CD4-positive, alpha-beta T cell (primary cell): ENCODE measurements at places on chromosomes 3 and 15.

DNA sequence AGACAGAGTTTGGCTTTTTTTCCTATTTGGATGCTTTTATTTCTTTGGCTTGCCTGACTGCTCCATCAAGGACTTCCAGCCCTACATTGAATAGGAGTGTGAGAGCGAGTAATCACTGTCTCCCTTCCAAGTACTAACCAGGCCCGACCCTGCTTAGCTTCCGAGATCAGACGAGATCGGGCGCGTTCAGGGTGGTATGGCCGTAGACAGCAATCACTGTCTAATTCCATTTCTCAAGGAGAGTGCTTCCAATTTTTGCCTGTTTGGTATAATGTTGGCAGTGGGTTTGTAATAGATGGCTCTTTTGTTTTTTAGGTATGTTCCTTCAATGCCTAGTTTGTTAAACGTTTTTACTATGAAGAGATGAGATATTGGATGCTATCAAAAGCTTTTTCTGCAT, 125.0 kb upstream of the PEX5L start:
- no peak for DNase-seq

GRCh38 chr3:127706312-127706711, 33.6 kb downstream of the ABTB1 start:
- DNase-seq = no peak

DNA sequence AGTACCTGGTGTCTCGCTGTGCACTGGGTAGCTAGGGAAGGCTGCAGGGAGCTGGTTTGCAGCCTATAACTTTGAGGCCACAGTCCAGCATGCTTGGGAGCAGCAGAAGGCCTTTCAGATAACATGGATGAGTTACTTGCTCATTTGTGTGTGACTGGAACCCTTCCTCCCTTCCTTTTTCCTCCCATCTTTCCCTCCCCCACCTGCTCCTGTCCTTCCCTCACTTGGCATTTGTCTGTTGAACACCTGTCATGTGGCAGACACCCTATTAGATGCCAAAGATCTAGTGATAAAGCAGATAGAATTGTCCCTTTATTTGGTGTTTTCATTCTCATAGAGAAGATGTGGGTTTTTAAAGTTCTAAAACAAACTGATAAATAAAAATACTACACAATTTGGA, 71.6 kb downstream of the LRTM1 start:
- DNase-seq = no peak

DNA sequence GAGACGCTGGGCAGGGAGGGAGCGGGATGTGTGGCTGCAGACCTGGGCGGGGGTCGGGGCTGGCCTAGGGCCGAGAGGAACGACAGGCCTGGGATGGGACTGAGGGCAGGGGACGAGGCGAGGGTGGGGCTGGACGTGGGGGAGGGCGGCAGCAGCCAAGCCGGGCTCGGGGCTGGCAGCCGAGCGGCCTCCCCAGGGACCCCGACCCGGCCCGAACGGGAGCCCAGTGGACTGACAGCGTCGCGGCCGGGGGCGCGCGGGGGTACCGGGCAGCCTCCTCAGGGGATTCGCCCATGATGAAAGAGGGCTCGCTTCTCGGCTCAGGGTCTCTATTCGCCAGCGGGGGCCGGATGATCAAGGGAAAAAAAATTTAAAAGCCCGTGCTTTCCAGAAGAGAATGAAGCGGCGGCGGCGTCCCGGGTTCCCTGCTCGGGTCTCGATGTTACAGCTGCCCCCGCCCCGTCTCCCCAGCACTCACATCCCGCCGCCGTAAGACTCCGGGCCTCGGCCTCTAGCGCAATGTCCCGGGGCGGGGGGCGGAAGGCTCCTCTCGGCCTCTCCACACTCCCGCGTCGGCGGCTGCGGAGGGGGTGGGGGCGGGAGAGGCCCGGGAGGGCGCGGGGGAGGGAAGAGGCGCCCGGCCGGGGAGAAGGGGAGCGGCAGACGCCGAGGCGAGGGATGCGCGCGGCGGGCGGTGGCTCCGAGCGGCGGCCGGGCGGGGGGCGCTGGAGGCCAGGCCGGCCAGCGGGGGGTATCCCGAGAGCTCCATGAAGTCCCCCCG, 4.3 kb downstream of the PTH1R start:
- peak; percentile 5 for DNase-seq

GRCh38 chr3:179837374-179837773, 184.5 kb downstream of the USP13 start:
- no peak for DNase-seq

DNA sequence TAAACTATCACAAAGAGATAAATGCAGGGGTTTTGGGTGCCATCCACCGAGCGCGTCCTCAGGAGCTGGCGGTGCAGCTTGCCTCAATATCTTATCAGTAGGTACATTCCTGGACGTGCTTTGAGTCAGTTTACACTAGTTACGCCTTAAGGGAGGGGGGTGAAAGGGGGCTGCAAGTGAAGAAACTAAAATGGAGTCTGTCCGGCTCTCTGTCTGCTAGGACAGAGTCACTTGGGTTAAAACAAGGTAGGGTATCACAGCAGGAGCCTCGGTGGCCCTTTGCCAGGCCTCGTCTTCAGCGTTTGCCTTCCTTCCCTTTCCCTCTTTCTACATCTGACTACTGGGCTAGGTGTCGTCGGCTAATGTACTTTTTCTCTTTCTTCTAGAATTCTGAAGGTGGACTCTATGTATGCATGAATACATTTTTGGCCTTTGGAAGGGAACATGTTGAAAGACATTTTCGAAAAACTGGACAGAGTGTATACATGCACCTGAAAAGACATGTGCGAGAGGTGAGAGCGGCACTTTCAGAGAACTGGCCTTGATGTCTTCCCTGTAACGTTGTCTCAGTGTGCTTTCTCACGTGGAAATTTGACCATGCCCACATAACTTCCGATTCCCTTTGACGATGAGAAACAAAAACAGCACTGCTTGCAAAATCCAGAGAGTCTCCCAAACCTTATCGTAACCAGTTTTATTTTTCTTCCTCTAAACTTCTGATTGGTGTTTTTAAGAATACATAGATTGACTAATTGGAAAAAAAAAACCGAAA, 28.8 kb downstream of the USP13 start:
- DNase-seq = no peak

DNA sequence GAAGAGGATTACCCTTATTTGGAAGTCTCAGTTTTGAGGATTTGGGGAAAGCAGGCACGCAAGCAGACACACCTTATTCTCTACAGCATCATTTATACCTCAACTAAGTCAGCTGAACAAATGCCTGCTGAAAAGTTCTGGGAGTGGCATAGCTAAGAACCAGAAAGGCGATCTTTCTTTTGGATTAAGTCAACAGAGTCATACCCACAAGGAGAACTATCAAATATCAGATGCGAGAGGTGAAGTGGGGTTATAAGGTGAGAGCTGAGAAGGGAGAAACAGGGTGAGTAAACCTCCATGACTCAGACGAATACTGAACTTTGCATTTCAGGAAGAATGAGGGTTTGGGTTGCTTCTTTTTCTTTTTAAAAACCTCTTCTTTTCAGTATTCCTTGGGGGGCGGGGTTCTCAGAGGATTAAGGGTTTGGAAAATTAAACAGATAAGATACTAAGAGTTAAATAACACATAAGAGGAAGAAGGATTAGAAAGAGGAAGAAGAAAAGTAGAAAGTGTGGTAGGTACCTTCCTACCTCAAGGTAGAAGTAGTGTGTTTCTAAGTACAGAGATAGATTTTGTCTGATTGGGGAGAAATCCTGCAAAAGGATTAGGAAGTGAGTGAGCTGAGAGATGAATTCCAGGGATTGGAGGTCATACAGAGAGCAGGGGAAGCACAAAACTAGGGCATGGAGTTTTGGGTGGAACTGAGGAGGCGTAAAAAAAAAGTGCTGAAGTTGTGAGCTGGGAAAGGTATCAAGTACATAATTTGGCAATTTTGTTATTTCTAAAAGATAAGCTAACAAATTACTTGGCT, 41.3 kb upstream of the ICE2 start:
- peak; percentile 34 for DNase-seq

DNA sequence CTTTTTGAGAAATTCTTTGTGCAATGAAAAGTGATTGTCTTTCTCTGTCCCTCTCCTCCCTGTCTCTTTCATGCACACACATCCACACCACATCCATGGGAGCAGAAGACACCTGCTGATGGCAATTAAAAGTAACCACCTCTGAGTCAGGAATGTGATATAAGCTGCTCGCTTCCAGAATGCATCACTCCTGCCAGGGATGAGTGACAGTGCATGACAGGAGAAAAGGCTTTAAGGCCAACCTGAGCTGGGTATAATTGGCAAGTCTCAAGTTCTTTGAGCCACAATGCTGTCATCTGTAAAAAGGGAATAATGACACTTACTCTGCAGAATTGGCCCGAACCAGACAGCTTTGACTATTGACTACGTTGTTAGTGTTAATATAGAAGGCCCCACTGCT, 59.6 kb downstream of the UBP1 start:
- DNase-seq = no peak

GRCh38 chr3:141108039-141108438, 56.9 kb downstream of the SPSB4 start:
- no peak for DNase-seq

DNA sequence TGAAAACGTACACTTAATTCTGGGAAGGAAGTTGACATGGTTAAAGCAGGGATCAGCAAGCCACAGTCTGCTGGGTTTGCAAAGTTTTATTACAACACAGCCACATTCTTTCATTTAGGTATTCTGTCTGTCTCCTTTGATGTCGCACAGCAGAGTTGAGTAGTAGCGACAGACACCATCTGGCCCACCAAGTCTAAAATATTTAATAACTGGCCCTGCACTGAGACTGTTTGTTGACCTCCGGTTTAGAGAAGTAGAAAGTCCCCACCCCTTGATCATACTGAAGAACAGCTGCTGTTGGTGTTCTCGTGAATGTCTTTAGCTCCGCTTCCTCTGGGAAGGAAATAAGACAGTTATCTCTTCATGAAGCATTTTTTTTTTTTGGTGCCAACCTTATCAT, 66.2 kb downstream of the MCTP2 start:
- DNase-seq = peak; percentile 5

DNA sequence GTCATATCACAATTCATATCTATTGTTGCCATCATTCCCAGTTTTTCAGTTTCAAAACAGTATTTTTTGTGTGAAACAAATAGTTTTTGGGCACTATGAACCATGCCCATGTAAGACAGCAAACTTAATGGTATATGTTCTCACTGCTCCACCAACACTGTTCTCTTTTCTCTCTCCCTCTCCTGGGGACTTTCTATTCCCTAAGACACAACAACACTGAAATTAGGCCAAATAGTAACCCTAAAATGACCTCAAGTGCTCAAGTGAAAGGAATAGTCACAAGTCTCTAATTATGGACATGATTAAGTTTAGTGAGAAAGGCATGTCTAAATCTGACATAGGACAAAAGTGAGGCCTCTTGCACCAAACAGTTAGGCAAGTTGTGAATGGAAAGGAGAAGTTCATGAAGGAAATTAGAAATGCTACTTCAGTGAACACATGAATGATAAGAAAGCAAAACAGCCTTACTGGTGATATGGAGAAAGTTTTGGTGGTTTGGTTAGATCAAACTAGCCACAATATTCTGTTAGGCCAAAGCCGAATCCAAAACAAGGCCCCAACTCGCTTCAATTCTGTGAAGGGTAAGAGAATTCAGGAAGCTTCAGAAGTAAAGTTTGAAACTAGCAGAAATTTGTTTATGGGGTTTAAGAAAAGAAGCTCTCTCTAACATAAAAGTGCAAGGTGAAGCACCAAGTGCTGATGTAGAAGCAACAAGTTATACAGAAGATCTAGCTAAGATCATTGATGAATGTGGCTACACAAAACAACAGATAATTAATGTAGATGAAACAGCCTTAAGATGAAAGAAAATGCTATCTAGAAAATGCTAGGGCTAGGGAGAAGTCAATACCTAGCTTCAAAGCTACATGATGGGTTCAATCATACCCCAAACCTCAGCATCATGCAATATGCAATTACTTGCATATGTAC, 104.2 kb downstream of the CBLB start:
- DNase-seq = no peak

DNA sequence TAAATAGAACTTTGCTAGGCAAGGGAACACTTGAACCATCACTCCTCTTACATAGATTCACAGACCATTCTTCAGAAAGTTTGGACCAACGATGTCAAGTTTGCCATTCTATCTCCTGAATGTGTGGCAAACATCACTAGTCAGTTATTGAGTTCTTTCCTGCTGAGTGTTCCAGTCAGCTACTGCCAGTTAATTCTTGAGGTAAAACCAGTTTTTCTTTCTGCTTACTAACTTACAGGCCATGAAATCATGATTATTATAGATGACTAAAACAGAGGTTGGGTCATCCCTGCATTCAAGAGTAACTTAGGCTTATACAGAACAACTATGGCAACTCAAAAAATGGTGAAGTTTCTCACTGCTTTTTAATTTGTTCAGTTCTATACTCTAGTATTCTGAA, 88.2 kb downstream of the AP4E1 start:
- no peak for DNase-seq

DNA sequence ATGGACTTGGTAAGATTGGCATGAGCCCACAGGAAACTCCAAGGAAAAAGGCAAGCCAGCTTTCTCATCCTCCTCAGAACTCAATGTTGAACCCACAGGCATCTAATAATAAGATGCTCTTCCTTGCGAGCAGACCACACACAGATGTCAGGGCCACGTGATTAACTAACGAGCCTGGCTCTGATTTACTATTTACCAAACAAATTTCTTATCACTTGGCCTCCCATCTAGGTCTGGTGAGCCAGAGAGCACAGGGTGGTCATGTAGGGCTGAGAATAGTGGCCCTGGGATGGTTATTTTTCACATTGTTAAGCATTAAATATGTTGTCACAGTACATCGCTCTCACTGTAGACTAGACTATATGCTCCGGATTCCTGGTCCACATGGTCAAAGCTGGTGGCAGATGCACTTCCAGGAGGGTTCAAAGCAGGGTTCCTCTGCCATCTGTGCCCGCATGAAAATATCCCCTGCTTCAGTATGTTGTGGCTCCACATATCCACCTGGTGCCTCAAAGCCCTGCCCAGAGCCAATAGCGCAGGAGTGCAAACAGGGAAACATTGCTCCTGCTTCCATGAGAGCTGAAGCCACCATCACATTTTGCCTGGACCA, 472.5 kb upstream of the WNT5A start:
- no peak for DNase-seq

DNA sequence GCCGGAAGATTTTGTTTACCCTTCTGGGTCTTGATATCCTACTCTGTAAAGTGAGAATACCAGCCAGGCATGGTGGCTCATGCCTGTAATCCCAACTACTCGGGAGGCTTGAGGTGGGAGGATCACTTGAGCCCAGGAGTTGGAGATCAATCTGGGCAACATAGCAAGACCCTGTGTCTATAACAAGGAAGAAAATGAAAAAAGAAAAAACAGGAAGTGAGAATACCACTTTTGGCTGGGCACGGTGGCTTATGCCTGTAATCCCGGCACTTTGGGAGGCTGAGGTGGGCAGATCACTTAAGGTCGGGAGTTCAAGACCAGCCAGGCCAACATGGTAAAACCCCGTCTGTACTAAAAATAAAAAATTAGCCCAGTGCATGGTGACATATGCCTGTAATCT, 36.9 kb downstream of the SFMBT1 start:
- no peak for DNase-seq
